ENCODE measurements at places on chromosomes 16 and 17. TPM values are rescaled to one million over a fixed set of nuclear protein-coding genes. Genes with fewer than 3 reads are reported as not detected.

The KRTAP1-1 gene
- total RNA-seq: not detected

The DPEP2 gene
- total RNA-seq: 5.4 TPM

DNA sequence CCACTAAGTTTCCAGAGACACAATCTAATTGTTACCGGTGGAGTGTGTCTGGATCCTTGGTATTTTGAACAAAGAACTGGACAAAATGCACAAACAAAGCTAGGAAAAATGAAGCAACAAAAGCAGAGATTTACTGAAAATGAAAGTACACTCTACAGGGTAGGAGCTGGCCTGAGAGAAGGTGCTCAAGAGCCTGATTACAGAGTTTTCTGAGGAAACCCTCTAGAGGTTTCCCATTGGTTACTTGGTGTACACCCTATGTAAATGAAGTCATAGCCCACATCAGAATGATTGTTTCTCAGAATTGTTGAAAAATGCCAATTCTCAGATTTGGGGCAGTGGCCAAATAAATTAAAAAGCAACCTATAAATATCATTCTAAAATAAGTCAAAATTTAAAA, 436.4 kb downstream of the KCNJ18 start:
- DNase-seq: no peak
- no peaks in the 10 kb centered on the region for H3K4me1 ChIP-seq
- no peak overlapping the region for H3K27ac ChIP-seq
- no peaks in the 10 kb centered on the region for H3K36me3 ChIP-seq
- H3K4me3 ChIP-seq: no peak overlapping the region
- no peaks in the 10 kb centered on the region for H3K27me3 ChIP-seq

GRCh38 chr17:76710863-76711611, at the start of gene MXRA7:
Gene MXRA7, minus strand, starts transcription at chr17:76710965. Its CDS starts 19 bp downstream, at chr17:76710946.
- DNase-seq: no peak
- peak within 1 kb of the TSS; percentile 97 for H3K27ac ChIP-seq
- H3K27me3 ChIP-seq: no peaks in the 10 kb centered on the region

The TMEM238L gene
- not detected for total RNA-seq

- no peak for DNase-seq
- no peak overlapping the region for H3K4me3 ChIP-seq
- H3K27ac ChIP-seq: no peak overlapping the region
- no peaks in the 10 kb centered on the region for H3K36me3 ChIP-seq
- H3K27me3 ChIP-seq: no peaks in the 10 kb centered on the region
These were observed 15.3 kb downstream of the OR3A1 start for GRCh38 chr17:3282901-3283300.

The CORO6 gene
- 46.2 TPM for total RNA-seq

DNA sequence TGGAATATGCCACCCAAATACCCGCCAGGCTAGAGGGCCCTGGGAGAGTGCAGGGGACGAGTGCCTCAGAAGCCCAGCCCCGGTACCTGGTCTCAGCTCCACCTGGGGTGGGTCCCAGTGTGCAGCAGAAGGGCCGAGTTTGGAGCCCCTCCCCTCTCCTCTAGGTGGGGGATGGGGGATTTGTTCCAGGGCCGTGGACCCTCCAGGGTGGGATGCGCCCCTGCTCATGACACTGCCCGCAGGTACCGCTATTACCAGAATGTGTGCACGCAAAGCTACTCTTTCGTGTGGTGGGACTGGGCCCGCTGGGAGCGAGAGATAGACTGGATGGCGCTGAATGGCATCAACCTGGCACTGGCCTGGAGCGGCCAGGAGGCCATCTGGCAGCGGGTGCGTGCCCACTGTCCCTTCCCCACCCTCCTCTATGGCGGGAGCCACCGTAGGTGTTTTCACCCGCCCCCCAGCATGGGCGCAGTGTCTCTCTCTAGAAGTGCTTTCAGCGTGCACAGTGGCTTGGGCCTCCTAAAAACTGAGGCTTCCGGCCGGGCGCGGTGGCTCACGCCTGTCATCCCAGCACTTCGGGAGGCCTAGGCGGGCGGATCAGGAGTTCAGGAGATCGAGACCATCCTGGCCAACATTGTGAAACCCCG, 1.2 kb downstream of the NAGLU start:
- peak overlapping the region; percentile 86 for H3K27ac ChIP-seq
- peaks cover 42% of the 10 kb centered on the region for H3K36me3 ChIP-seq
- H3K27me3 ChIP-seq: no peaks in the 10 kb centered on the region
- DNase-seq: no peak
- peaks cover 18% of the 10 kb centered on the region for H3K4me1 ChIP-seq

DNA sequence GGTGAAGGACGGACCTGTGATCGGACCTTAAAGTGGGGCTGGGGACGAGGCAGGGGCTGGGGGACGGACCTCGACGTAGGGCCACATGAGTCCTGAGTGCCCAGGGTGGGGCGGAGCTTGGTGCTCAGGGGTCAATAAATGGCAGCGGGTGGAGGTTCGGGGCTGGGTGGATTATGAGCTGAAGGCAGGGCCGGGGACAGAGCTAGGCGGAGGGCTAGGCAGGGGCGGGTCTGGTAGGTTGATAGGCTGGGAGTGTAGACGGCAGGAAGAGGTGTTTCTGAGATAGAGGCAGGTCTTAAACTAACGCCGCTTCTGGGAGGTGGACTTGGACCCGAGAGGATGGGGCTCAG, 733 bp downstream of the CHRNB1 start:
- DNase-seq: no peak
- H3K4me1 ChIP-seq: peaks cover 33% of the 10 kb centered on the region
- H3K36me3 ChIP-seq: no peaks in the 10 kb centered on the region
- peaks cover 88% of the 10 kb centered on the region for H3K27me3 ChIP-seq

- no peak overlapping the region for H3K4me3 ChIP-seq
- H3K36me3 ChIP-seq: peaks cover 53% of the 10 kb centered on the region
- H3K4me1 ChIP-seq: peaks cover 19% of the 10 kb centered on the region
These were observed 2.4 kb upstream of the TAOK2 start for GRCh38 chr16:29971304-29971703.

The MED9 gene
- 14.4 TPM for total RNA-seq

The PMP22 gene
- total RNA-seq: 228 TPM

- no peak for DNase-seq
- peaks cover 35% of the 10 kb centered on the region for H3K36me3 ChIP-seq
- H3K4me3 ChIP-seq: no peak overlapping the region
- H3K27me3 ChIP-seq: no peaks in the 10 kb centered on the region
- H3K4me1 ChIP-seq: peaks cover under 1% of the 10 kb centered on the region
These were observed 19.6 kb downstream of the KLHDC4 start for GRCh38 chr16:87746178-87746577.

DNA sequence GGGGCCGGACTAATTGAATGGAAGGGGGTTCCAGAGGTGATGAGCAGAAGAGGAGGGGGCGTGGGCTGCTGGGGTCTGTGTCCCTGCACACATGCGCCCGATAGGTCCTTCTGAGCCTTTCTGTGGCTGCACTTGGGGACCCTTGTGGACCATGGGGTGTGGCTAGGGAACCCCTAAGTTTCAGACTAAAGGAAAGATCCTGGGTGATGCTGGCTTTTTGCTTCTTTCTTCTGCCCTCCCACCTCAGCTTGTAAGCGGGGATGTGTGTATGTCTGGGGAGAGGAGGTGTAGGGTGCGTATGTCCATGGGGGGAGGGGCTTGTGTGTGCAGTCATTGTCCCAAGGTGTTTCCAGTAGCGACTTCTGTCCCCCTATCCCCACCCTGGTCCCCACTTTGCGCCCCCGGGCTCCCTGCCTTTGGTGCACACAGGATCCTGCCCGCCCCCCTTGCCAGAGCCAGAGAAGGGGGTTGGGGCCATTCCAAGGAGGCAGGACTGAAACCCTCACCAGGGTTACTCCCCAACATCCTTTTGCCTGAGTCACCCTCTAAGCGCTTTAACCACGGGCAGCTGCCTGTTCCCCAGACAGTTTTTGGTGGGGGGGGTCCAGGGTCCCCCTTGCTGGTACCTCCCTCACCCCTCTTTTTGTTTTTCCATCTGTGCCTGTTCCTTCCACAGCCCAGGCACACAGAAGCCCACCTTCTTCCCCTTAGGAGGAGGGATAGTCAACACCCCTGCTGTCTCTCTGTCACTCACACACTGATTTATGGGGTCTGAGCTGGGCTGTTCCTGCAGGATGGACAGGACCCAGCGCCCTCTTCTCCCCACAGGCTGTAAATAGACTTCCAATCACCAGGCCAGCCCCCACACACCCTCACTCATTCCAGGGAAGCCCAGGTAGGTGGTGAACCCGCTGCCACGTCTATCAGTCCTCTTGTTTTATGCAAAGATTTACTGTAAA, 83.2 kb downstream of the ARHGAP23 start:
- H3K27ac ChIP-seq: no peak overlapping the region
- no peak for DNase-seq
- H3K27me3 ChIP-seq: no peaks in the 10 kb centered on the region
- H3K36me3 ChIP-seq: peaks cover 20% of the 10 kb centered on the region

All from esophagus muscularis mucosa (tissue), 4 donors.